ENCODE measurements at places on chromosomes 4 and X.

- no peak for DNase-seq
These were observed 59.9 kb downstream of the DIPK2B start for GRCh38 chrX:45140812-45141211.

DNA sequence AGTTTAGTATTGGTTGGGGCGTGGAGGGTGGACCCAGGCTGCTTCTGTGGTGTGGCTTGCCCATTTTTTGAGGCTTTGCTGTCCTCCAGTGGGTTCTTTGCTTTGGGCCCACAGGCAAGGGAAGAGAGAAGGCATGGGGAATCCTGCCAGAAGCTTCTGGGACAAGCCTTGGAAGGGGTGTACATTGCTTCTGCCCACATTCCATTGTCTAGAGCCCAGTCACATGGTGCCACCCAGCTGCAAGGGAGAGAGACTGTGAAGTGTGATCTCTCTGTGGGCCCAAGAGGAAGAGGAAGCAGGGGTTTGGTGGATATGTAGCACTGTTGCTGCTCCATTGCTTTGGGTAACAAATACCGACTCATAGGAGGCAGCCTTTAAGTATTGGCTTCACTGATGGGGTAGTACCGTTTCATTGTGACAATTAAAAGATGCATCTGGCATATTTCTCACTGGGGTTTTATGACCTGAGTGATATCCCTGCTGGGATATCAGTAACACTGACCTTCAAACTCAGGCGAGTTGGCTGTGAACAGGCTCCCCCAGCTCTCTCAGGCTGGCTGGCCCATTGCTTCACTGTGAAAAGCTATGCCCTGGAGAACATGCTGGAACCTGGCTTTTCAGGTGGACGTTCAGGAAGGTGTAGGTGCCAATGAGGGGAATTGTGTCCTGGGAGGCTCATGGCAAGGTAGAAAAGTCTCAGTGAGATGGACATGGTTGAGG lies 85.9 kb downstream of the CLDN34 start:
- DNase-seq: peak; percentile 46

DNA sequence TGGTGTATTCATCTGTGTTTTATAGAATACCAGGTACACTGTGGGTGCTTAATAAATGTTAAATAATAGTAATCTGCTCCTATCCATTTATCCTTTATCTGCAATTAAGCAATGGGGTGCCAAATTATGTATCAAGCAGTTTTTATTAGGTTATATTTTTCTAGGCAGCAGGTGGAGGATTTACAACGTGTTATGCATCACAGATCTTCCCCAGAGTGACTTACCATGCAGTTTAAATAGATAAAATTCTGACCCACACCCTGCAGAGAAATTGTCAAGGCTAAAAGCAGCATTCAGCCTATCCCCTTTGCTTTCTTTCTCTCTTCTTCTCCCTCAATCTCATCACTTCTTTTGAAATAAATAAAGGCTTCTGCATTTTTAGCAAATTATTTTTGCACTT lies 306.4 kb downstream of the CXXC4 start:
- no peak for DNase-seq

GRCh38 chr4:54228961-54229501 lies at the start of gene PDGFRA:
Gene PDGFRA (plus strand): TSS chr4:54229293. CDS start chr4:54258769, 29,476 bp downstream.
- no peak for DNase-seq

DNA sequence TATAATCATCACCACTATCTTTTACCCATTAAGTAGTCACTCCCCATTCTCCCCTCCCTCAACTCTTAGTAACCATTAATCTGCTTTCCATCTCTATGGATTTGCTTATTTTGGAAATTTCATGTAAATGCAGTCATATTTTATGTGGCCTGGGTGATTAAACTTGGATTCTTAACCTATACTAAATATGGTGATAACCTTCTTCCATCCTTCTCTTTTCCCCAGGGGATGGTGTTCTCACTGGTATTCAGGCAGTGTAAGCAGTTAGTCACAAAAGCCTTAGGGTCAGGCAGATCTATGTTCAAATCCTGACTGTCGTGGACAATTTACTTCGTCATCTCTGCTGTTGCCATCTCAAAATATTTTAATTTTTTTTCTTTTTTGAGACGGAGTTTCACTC lies 29.6 kb downstream of the RAB40AL start:
- DNase-seq: no peak

- no peak for DNase-seq
These were observed 4.3 kb upstream of the DCHS2 start for GRCh38 chr4:154495867-154496266.

GRCh38 chr4:71404049-71404448 lies 65.2 kb downstream of the SLC4A4 start:
- no peak for DNase-seq

DNA sequence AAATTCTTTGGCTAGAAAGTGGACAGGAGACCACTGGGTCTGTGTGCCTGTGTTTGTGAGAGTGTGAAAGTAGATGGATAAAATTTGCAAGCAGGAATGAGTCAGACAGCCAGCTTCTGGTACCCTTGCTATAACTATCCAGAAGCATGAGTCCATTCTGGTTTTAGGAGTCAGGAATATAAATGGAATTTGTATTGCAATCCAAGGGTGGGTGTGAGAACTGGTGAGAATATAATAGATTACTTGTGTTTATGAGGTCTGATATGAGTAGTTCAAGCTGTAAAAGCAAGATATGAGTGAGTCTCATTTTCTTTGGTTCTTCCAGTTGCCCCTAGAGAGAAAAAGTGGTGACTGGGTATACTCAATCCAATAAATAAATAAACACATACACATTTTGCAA lies 212.7 kb upstream of the TAPT1 start:
- DNase-seq: no peak

GRCh38 chrX:114611018-114611619 lies 27.2 kb downstream of the HTR2C start:
- no peak for DNase-seq

GRCh38 chr4:83328521-83329187 lies 6.0 kb downstream of the HPSE start:
- DNase-seq: no peak

- no peak for DNase-seq
These were observed 31.5 kb downstream of the SEC24B start for GRCh38 chr4:109465069-109465468.

- DNase-seq: no peak
These were observed 31.3 kb upstream of the TFDP3 start for GRCh38 chrX:133249266-133250058.

DNA sequence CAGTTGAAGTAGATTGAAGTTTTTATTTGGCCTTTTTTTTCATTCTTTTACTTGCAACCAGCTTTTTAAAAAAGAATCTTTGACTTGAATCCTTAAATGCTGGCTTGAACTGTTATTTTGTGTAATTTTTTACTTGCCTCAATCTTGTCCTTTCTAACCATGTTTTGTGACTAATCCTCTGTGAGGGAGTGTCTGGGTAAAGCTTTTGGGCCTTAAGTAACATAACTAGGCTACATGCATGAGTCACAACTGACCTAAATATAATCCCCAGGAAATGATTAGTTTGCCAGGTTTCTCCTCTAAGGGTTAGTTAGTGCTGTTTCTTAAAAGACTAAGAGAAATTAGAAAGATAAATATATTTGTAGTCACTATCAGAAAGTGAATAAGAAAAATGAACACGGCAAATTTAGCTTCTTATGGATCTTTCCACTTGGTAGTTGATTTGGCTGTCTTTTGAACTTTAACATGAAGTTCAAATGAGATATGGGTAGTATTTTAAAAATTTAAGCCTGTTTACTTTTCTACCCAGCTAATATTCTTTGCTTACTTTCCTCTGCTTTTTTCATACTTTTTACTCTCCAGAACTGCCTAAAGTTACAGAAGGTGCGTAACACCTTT lies 13.0 kb downstream of the EXOC1 start:
- DNase-seq: no peak

DNA sequence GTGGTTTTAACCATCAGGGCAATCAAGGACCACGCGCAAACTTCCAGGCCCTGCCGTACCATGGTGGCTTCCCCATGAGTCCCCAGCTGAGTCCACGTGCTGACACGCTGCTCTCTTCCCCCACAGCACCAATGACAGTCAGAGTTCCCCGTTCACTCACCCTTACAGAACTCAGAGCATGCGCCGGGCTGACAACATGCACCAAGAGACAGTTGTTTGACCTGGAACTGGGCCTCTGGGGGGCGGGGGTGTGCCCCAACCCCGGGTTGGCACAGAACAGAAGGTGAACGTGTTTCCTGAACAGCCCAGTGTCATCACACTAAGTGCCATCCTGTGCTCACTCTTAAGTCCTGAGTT lies 29.4 kb downstream of the IRF2 start:
- no peak for DNase-seq

GRCh38 chr4:54315561-54316538 lies 86.8 kb downstream of the PDGFRA start:
- DNase-seq: no peak

GRCh38 chr4:54714631-54715030 lies 56.9 kb downstream of the KIT start:
- no peak for DNase-seq

GRCh38 chr4:8694226-8694625 lies 101.7 kb downstream of the CPZ start:
- no peak for DNase-seq

DNA sequence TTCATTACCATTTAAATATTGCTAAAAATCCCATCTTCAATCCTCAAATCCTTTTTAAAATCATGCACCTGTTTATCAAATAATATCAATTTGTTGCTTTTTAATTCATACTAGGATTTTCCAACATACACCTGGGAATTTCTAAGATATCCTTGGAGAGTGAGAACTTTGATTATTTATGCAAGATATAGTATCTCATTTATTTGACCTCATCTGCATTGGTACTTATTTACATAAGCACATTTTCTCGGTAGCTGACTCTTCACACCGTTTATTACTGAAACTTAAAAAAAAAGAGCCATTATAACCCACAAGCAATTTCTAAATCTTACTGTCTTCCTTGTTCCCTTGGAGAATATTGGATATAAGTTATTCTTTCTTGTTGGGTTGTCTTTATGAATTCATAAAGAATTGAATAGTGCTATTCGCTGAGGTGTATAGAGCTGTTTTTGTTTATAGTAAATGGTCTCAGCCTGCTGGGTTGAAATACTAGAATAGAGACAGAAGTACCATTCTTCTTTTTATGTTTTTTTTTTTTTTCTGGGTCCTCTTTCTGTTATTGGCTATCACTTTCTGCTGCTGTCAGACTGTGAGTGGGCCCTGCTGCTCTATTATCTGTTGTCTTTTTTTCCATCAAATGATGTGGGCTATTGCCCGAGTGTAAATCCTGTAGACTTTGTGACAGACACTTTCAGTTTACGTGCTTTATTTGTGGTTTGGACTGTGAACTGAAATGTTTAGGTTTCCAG lies 2.9 kb downstream of the UGT8 start:
- no peak for DNase-seq

- no peak for DNase-seq
These were observed 131.8 kb downstream of the GLRA3 start for GRCh38 chr4:174697202-174697601.

GRCh38 chrX:110699109-110699508 lies 96.5 kb downstream of the CHRDL1 start:
- DNase-seq: no peak

DNA sequence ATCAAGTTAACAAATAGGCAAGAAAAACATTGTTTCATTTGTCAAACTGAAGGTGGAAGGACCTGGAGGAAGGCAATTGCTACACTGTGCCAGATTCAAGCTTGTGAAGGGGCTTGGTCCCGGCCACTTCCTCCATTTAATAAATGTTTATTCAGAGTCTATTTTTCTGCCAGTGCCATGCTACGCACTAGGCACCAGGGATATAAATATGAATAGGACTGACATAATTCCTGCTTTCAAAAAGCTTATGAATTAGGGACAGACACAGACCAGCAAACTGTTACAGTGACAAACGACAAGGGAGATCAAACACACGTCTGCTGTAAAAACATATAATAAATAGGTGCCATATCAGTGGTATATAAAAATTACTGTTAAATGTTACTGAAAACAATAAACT lies 571 bp downstream of the TLR6 start:
- DNase-seq: no peak

DNA sequence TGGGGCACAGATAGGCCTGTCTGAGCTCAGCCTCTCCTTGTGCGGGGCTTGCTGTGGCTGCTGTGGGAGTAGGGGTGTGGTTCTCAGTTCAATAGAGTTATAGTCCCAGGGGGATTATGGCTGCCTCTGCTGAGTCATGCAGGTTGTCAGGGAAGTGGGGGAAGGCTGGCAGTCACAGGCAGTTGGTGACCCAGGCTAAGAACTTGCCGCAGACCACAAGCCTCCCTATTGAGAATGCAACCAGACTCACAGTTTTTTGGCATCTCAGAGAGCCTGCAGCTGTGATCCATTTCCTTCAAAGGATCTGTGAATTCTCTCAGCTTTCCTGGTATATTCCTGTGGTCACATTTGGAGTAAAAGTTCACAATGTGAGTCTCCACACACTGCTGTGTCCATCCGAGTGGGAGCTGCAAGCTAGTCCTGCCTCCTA lies 364.9 kb downstream of the ZNF674 start:
- no peak for DNase-seq

GRCh38 chr4:109921384-109921808 lies 8.7 kb downstream of the EGF start:
- DNase-seq: no peak

Data from pancreas (tissue), 10 donors.